Fibroblast of skin of scalp (primary cell): ENCODE measurements at places on chromosomes 2 and 18.
A peak's percentile ranks its signal among the peaks of the same experiment; 100 is the strongest.

DNA sequence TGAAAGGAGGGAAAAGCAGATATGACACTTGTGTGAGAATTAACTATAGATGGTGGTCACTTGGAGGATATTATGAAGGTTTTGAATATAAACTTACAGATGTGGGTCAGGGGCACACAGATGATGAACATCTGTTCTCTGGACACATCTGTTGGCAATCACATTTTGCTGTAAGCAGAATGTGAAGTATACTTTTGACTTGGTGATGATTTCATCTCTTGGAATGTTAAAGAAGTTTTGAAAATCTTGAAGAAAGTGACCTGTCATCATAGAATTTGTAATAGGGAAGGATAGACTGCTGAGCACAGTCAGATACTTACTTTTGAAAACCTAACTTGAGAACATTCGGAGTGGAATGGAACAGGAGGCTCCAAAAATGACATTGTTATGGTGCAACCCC is 40.2 kb downstream of the PIKFYVE start:
- peak; percentile 24 for DNase-seq

DNA sequence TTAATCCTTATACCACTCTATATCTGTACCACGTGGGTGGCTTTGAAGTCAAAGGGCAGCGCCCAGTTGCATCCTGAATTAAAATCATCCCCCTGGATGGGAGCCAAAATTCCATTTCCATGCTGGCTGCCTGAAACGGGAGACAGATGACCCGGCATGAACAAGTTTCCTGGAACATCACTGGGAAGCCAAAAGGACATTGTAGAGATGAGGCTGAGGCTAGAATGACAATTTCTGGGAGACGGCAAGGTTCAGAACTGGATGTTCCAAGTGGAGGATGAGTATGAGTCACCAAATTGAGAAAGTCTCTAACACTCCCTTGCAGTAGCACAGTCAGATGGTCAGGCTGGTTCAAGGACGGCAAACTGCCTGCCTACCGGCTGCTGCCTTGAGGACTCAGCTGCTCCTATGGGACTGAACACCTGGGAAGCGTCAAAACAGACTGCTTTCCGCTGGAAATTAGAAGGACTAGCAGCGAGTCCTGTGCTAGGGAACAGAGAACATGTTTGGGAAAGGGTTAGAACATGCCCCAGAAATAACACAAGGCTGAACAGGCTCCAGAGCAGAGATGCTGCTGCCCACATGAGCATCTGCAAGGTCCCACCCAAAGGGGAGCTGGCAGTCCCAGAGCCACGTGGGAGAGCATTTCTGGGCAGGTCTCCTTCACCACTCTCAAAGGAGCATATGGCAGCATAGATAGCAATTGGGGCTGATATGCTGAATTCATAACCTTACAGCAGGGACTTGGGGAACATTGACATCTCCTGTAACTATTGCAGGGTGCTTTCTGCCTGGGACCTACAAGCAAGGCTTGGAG is 32.0 kb downstream of the YPEL5 start:
- peak; percentile 29 for DNase-seq

- no peak for DNase-seq
These were observed 291.5 kb upstream of the KLHL29 start for GRCh38 chr2:23093513-23093912.

DNA sequence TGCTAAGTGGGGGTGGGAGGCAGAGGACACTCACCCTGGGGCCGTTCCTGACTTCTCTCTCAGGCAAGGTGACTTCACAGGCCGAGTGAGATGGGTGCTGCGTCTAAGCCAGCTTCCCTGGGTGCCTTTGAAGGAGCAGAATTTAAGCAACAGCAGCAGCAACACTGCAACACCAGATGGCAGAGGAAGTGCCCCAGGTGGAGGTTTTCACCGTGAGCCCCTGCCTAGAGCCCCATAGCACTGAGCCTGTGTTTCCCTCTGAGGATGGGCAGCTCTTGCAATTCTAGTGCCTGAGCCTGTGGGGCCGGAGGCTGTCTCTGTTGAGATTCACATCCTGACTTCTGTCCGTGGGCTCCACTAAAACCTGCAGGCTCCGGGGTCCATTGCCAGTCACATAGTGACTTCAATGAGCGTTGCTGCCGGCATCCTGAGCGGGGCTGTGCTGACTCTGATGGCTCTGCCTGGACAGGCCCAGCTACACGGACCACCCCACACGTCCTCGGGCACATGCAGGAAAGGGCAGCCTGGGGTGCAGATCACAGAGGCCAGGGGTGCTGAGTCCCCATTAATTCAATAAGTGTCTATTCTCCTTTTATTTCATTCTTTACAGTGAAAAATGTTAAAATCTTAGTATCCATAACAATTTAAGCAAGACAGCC is 218.8 kb downstream of the SNTG2 start:
- no peak for DNase-seq

- DNase-seq, result peak; percentile 39
These were observed 12.0 kb downstream of the EXOC6B start for GRCh38 chr2:72813841-72814240.

DNA sequence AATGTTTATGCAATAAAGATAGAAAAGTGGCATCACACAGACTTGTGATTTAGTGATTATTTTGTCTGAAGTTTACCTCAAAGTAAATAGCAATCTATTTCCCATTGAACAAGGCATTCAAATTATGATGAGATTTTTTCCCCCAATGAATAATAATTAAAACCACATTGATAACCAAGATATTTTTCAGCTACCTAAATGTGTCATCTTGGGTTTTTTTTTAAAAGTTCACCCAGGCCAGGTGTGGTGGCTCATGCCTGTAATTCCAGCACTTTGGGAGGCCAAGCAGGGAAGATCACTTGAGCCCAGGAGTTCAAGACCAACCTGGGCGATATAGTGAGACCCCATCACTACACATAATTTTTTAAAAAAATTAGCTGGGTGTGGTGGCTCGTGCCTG is 27.0 kb downstream of the MYOM1 start:
- no peak for DNase-seq
